ENCODE measurements at places on chromosomes 12 and 14.

- no peak for DNase-seq
Observed at GRCh38 chr12:44225149-44225510, 389.2 kb downstream of the TMEM117 start.

DNA sequence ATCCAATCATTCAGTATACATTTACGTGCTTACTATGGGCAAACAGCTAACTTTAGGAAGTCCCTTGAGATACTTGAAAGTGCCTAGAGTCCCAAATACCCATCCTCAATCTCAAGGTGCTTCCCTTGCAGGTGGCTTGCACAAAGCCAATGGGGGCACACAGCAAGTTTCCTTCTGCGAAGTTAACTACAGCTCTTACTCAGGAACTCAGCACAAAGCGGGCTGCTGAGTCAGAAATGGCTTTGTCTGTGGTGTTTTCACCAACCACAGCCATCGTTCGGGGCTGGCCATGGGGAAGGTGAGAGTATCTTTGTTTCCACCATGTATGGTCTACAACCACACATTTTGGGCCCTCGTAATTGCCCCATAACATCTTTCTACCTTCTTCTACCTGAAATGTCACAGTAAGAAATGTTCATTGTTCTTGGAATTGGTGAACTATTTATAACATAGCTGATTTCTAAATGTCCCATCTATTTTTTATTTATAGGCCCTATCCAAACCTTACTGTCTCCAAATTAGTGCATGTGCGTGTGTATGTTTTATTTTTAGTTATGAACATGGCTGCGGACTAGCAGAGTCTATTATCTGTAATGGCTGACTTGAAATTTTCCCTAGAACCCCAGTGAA lies 13.9 kb downstream of the MFAP5 start:
- no peak for DNase-seq

DNA sequence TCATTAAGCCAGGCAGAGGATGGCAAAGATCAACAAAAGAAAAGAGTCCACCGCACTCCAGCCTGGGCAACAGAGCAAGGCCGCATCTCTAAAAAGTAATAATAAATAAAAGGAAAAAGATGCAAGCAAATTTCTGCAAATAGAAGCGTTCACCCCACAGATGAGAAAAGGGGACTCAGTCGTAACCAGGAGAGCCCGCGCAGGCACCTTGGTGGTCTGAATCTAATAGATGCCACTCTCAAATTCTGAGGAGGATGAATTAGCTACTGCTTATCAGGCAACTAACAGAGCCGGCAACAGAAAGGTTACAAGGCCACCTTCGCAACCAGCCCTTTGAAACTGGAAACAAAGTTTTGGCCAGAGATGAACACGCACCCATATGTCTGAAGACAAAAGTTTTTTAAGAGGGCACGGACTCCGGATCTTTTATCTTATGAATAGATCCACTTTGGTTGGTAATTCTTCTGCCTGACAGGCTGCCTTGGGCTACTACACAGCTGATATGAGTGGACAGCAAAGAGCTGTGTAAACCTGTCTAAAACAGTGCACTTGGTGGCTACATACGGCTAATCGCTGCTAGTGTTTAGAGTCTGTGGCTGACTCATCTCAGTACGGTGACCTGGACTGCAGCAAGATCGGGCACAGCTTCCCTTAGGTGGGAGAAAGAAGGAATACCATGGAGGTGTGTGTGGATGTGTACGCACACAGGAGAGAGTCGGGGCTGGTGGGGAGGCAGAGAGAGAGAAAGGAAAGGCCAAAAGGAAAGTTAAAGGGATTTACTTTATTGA lies 32.9 kb upstream of the TTC7B start:
- no peak for DNase-seq

- no peak for DNase-seq
Observed at GRCh38 chr12:6362403-6362802, 13.0 kb downstream of the SCNN1A start.

- DNase-seq, result no peak
Observed at GRCh38 chr14:68902357-68902756, 76.7 kb downstream of the ACTN1 start.

GRCh38 chr12:76422543-76423438 lies 74.6 kb upstream of the BBS10 start:
- DNase-seq, result no peak

GRCh38 chr14:44657696-44658388 lies 150.8 kb upstream of the FSCB start:
- no peak for DNase-seq

DNA sequence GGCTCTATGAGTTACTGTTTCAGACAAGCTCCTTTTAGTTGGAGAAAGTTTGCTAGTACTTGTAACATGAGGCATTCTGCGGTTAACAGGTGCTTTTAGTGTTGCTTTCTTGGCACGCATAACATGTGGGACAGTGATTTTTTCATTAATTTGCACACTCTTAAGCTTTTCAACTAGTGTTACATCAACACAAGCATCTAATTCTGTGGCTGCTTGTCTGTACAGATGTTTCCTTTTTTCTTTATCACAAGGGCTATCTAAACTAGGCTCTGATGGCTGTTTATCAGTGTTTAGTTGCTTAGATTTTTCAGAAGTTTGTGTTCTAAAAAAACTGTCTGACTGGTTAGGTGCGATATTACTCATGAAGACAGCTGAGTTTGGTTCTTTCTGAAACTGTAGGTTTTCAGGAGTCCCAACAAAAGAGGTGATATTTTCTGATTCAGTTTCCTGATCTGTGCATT lies 120.1 kb downstream of the RALGAPA1 start:
- DNase-seq, result no peak

GRCh38 chr14:104467641-104468040 lies 111.9 kb upstream of the C14orf180 start:
- no peak for DNase-seq

GRCh38 chr12:105226219-105226618 lies 9.8 kb downstream of the APPL2 start:
- DNase-seq, result peak; percentile 47

GRCh38 chr12:4273652-4274395 lies at the start of gene CCND2:
CCND2 (plus strand) TSS chr12:4273762; CDS start chr12:4274041, 279 bp downstream.
- DNase-seq, result peak; percentile 82

DNA sequence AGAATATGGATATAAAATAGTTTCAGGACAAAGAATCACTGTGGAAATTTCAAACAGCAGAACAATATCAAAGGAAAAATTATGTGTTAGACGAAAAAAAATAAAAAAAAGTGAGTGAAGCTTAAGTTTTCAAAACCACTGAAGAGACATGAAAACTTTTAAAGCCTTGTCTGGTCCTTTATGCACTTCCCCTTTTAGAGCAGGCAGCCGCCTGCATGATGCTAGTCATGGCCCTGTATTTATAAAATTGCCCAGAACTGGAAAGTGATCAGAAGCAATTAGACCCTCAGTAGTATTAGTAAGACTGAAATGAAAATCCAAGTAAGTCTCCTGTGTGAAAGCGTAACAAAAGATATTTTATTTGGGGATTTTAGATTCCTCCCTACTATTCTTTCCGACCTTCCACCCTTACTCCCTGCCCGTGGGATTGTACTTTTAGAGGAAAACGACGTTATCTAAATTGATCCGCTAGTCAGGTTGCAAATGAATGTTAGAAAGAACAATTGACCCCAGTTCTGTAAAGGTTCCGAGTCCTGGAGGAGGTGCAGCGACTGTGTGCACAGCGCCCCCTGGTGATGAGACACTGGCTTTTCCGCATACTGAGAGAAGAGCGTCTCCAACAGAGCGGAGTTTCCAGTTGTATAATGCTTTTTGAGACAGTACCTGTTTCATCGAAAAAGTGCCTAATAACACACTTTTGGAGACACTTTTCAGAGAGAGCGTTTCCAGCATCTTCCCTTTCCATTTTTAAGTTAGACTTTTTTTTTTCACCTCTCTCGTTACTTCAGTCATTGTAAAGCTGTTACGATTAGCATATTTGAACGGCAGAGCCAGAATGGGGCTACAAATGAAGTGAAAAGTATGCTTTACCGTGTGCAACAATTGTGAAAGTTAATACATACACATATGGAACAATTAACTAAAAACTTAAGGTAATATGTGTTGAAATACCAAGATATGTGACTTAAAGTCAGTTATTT lies 12.4 kb downstream of the MGST1 start:
- no peak for DNase-seq

DNA sequence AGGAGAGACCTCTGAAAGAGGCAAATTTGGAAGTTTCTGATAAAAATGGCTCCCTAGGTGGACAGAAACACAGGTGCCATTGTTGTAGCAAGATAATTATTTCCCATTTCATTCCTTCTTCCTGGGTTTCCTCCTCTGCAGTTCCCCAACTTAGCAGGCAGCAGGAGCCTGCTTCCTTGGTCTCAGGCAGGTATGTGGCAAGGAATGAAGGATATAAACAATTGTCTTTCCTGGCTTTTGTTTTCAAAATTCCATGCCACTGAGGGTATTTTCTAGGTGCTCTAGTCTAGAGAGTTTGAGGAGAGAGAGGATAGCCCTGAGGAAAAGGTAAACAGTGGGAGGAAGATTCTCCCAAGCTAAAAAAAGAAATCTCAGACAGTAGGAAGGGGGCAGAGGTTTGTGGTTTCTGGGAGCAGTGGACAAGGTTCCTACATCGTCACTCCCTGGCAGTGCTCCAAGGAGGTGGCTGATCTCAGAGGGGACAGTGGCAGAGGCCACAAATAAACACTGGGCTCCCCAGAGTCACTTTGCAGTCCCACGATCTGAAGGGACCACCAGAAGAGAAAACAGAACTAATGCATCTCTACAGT lies 82.6 kb upstream of the IGF1 start:
- DNase-seq, result no peak

DNA sequence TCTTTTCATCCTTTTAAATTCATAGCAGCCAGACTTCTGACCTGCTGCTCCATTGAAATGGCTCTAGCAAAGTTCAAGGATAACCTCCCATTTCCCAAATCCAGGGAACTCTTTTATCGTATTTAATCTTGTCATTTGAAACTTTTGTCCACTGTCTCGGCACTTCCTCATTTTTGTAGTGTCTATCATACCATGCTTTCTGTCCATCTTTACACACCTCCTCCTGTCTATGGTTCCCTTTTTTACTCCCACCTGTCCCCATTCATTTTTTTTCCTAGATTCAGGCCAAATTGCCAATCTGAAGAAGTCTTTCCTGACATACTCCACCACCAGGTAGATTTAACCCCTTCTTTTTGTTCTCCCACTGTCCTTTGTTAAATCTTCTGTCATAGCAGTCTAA lies 31.0 kb downstream of the NFYB start:
- no peak for DNase-seq

DNA sequence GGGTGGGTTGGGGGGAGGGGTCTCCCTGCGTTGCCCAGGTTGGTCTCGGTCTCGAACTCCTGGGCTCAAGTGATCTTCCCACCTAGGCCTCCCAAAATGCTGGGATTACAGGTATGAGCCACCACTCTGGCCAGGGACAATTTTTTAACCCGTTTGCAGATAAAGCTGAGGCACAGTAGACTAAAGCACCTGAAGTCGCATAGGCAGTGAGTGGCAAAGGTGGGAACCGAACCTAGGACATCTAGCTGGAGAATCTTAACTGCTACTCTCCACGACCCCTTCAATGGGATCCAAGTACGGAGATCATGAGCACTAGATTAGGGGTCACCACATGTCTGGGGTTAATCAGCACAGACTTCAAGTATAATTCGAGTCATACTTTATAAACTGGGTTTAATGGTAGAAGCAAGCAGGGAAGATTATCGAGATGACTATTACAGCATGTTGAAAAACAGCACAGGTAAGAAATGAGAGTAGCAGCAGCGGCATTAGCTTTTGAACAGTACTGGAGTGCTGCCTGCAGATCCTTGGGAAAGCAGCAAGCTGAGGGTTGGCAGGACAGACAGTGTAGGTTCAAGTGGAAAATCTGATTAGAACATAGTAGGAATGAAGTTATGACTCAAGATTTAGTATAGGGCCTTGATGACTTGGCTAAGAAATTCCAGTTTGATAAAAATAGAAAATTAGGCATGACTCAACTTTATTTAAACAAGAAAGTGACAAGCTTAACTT lies 23.9 kb downstream of the NID2 start:
- DNase-seq, result no peak
